Aorta (tissue), 5 donors: ENCODE measurements at places on chromosomes 1 and 21. TPM values are rescaled to one million over a fixed set of nuclear protein-coding genes. Genes with fewer than 3 reads are reported as not detected.

DNA sequence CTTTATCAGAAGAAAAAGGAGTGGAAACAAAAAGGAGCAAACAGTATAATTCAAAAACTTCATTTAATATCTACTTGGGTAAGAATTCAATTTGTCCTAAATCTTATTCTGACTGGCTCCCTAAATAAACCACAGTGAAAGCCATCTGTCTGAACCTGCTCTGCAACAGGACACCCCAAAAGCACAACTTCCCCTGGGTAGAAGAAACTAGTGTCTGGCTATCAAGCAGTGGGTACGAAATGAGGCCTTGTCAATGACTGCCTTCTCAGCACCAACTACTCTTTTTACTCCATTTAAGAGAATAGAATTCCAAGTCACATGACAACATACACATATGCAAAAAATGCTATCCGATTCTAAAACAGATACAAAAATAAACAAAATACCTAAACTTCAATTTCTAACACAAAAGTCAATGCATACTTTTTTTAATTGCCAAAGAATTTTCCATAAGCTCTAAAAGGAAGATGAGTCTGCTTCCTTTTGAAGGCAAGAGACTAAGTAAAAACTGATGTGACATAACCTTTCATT is 206.8 kb downstream of the SLC45A1 start:
- no peaks in the 10 kb centered on the region for H3K27me3 ChIP-seq
- peak overlapping the region; percentile 87 for H3K4me3 ChIP-seq
- H3K4me1 ChIP-seq, result no peaks in the 10 kb centered on the region
- H3K36me3 ChIP-seq, result no peaks in the 10 kb centered on the region

- DNase-seq, result no peak
- no peak overlapping the region for H3K27ac ChIP-seq
- H3K27me3 ChIP-seq, result no peaks in the 10 kb centered on the region
- no peak overlapping the region for H3K4me3 ChIP-seq
- H3K36me3 ChIP-seq, result no peaks in the 10 kb centered on the region
Observed at GRCh38 chr21:42760951-42761751, 107.7 kb downstream of the PDE9A start.

- H3K4me3 ChIP-seq, result no peak overlapping the region
- no peak overlapping the region for H3K27ac ChIP-seq
- no peak for DNase-seq
Observed at GRCh38 chr1:33050221-33051076, 13.8 kb upstream of the AK2 start.

GRCh38 chr1:13763991-13764390 is 64.0 kb downstream of the PRDM2 start:
- no peaks in the 10 kb centered on the region for H3K27me3 ChIP-seq
- no peak for DNase-seq
- no peak overlapping the region for H3K27ac ChIP-seq
- no peak overlapping the region for H3K4me3 ChIP-seq

- H3K27ac ChIP-seq, result no peak overlapping the region
- DNase-seq, result no peak
- H3K27me3 ChIP-seq, result no peaks in the 10 kb centered on the region
- H3K36me3 ChIP-seq, result no peaks in the 10 kb centered on the region
- peaks cover 3% of the 10 kb centered on the region for H3K4me1 ChIP-seq
- H3K4me3 ChIP-seq, result no peak overlapping the region
Observed at GRCh38 chr1:18090636-18091035, 17.0 kb upstream of the IGSF21 start.

DNA sequence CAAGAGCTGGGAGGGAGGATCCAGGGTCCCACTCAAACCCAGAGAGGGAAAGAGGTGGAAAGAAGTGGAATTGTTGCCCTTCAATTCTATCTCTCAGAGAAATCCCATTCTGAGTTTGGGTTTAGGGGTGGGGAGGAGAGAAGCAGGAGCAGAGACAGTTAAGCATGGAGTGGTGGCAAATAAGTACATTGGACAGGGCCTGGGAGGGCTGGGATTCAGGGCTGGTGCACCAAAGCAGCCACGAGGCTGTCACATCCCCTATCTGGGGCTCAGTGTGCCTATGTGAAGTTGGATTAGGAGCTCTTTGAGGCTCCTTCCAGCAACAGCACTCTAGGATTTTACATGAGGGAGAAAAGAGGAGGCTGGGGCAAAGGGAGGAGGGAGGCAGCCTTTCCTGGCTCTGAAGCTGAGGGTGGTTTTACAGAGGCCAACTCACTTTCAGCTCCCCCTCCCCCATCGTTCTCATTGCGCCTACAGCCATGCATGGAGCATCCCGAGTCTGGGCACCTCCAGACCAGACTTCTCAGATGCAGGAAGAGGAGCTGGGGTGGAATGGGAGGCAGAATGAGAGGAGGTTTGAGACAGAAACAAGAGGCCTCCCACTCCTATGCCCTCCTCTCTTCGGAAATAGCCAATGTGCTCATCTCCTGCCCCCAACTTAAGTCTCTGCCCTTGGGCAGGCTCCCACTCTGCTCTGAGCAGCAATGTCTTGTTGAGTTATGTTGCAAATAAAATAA is 3.0 kb upstream of the SYT6 start:
- H3K27ac ChIP-seq, result no peak overlapping the region
- H3K4me3 ChIP-seq, result no peak overlapping the region
- no peaks in the 10 kb centered on the region for H3K36me3 ChIP-seq
- no peaks in the 10 kb centered on the region for H3K4me1 ChIP-seq

DNA sequence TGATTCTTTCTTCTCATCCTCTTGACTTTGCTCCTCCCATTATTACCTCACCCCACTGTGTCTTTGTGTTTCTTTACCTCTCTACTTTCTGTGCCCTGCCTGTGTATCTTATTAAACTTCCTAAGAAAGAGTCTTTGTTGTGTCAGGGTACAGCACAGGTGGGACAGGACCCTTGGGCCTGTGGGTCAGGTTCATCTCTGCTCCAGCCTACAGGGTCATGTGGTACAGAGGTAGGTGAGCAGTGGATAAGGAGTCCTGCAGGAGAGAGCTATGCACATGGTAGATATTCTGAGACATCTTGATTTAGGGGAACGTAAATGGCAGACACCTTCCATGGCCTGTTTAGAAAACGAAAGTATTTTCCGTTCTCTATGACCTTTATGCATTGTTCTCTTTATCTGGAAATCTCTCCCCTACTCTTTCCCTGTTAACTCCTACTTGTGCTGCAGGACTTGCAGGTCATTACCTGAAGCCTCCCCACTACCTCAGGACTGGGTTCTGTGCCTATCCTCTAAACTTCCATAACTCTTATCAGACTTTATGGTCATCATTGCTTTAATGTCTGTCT is 9.9 kb downstream of the GIPC2 start:
- H3K36me3 ChIP-seq, result no peaks in the 10 kb centered on the region
- DNase-seq, result no peak
- no peak overlapping the region for H3K4me3 ChIP-seq
- H3K27me3 ChIP-seq, result no peaks in the 10 kb centered on the region
- no peaks in the 10 kb centered on the region for H3K4me1 ChIP-seq

- no peak overlapping the region for H3K4me3 ChIP-seq
- H3K36me3 ChIP-seq, result no peaks in the 10 kb centered on the region
- DNase-seq, result no peak
- H3K27me3 ChIP-seq, result no peaks in the 10 kb centered on the region
- no peak overlapping the region for H3K27ac ChIP-seq
Observed at GRCh38 chr1:196438329-196438728, 169.9 kb downstream of the KCNT2 start.

DNA sequence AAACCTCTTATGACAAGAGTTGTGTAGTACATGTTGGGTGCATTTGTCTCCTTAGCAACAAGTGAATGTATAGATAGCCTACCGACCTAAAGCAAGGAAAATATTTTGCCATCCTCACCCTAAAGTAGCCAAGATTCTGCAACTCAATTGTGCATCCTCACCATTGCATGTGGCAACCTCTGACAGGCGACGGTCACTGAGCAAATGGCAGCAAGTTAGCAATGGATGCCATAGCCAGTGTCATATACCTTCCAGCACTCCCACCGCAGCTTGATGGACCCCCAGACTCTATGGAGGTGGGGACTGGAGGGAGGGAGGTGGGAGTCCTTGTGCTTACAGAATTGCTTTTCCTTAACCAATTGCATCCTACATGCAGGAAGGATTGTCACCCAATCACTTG is 17.0 kb downstream of the PROX1 start:
- H3K4me1 ChIP-seq, result no peaks in the 10 kb centered on the region
- H3K4me3 ChIP-seq, result no peak overlapping the region

- no peak for DNase-seq
- H3K36me3 ChIP-seq, result no peaks in the 10 kb centered on the region
- no peaks in the 10 kb centered on the region for H3K27me3 ChIP-seq
- no peak overlapping the region for H3K4me3 ChIP-seq
- H3K4me1 ChIP-seq, result peaks cover 4% of the 10 kb centered on the region
Observed at GRCh38 chr1:158179301-158180041, 1.2 kb upstream of the CD1D start.

DNA sequence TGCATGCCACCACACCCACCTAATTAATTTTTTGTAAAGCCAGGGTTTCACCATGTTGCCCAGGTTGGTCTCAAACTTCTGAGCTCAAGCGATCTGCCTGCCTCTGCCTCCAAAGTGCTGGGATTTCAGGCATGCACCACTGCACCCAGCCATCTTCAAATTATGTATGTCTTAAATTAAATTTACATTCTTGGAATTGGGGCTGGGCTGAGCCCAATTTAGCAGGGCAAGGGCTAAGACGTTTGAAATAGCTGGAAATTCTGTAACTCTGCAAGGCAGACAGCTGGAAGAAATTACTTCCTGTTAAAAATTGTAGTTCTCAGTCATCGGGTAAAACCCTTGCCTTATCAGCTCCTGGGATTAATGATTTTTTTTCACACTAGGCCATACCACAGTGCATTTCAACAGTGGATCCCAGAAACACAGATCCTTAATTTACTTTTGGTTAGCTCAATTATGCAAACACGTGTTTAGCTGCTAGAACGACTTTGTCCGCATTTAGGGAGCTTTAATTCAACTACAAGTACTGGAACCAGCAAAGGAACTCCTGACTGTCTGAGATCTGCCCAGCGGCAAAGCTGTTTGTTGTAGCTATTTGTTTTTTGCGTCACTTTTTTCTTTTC is 83.3 kb downstream of the OLFML3 start:
- no peak for DNase-seq
- no peak overlapping the region for H3K27ac ChIP-seq
- no peaks in the 10 kb centered on the region for H3K36me3 ChIP-seq
- no peaks in the 10 kb centered on the region for H3K4me1 ChIP-seq
- H3K27me3 ChIP-seq, result no peaks in the 10 kb centered on the region
- no peak overlapping the region for H3K4me3 ChIP-seq

- DNase-seq, result no peak
- H3K36me3 ChIP-seq, result no peaks in the 10 kb centered on the region
- no peaks in the 10 kb centered on the region for H3K27me3 ChIP-seq
- H3K4me1 ChIP-seq, result no peaks in the 10 kb centered on the region
- H3K4me3 ChIP-seq, result no peak overlapping the region
Observed at GRCh38 chr1:151846686-151847237, 6.8 kb downstream of the THEM5 start.

- H3K27ac ChIP-seq, result peak overlapping the region; percentile 9
- H3K4me3 ChIP-seq, result no peak overlapping the region
- no peaks in the 10 kb centered on the region for H3K4me1 ChIP-seq
- no peaks in the 10 kb centered on the region for H3K27me3 ChIP-seq
Observed at GRCh38 chr1:220803401-220804201, 16.9 kb downstream of the MTARC1 start.

DNA sequence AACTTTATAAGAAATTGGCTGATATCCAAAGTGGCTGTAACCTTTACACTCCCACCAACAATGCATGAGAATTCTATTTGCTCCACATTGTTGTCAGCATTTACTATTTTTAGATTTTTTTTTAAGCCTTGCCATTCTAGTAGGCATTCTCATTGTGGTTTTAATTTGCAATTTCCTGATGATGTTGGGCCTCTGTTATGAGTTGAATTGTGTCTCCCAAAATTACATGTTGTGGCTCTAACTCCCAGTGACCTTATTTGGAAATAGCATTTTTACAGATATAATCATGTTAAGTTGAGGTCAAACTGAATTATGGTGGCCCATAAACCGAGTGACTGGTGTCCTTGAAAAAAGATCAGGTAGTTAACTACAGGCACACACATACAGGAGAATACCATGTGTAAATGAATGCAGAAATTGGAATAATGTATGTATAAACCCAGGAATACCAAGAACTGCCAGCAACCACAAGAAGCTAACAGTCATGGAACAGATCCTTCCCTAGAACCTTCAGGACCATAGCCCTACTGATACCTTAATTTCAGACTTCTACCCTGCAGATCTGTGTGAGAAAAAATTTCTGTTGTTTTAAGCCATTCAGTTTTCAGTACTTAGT is 348.8 kb upstream of the DAB1 start:
- H3K4me3 ChIP-seq, result no peak overlapping the region
- H3K4me1 ChIP-seq, result no peaks in the 10 kb centered on the region
- no peaks in the 10 kb centered on the region for H3K36me3 ChIP-seq
- no peaks in the 10 kb centered on the region for H3K27me3 ChIP-seq

GRCh38 chr1:219329578-219329977 is 155.9 kb downstream of the LYPLAL1 start:
- no peak overlapping the region for H3K27ac ChIP-seq
- H3K4me1 ChIP-seq, result no peaks in the 10 kb centered on the region
- no peaks in the 10 kb centered on the region for H3K27me3 ChIP-seq
- DNase-seq, result no peak

SPATA45 gene
- 0.78 TPM for total RNA-seq

AGT gene
- total RNA-seq, result 49.1 TPM

CNTN2 gene
- total RNA-seq, result 1.3 TPM

KCNT2 gene
- 18.8 TPM for total RNA-seq

C1orf159 gene
- 13.6 TPM for total RNA-seq

HSD3B1 gene
- total RNA-seq, result not detected

LRRC53 gene
- not detected for total RNA-seq

ACKR1 gene
- total RNA-seq, result 153 TPM

C1QTNF12 gene
- 3.9 TPM for total RNA-seq

CHIA gene
- total RNA-seq, result not detected

OR10J5 gene
- total RNA-seq, result not detected
